ENCODE measurements at places on chromosomes 6 and 20.

DNA sequence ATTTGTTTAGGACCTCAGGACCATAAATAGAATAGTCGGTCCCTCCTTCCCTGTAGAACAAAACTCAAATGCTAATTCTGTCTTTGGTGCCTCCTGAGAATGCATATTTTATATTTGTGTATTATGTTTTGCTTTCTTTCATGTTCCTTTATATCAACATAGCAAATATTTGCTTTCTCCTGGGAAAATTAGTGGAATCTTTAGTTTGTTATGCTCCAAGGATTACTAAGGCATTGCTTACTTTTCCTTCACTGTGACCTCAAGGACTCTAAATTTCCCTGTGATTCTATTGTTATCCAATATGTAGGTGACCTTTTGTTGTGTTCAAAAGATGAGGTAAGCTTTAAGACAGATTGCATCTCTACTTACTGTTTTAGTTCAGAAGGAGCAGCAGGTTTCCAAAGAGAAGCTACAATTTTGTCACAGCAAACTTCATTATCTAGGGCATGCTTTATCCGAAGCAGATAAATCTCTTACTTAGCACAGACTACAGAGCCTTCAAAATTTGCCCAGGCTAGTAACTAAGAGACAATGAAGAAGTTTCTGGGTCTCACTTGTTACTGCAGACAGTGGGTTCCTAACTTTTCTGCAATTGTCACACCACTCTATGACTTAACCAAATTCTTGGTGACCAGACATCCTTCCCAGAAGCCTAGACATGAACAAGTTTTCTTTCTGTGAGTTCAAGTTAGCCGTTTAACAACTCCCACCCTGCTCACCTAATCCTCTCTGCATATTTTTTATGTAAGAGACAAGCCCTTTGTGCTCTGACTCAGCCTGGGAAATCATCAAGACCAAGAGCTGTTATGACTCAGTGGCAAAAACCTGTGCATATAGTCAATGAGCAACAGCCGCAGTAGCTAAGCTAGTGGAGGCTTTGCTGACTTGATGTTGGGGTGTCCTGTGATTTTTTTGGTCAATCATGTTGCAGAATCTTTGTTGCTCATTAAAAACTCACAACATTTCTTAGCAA lies 378.8 kb downstream of the QKI start:
- DNase-seq: no peak

DNA sequence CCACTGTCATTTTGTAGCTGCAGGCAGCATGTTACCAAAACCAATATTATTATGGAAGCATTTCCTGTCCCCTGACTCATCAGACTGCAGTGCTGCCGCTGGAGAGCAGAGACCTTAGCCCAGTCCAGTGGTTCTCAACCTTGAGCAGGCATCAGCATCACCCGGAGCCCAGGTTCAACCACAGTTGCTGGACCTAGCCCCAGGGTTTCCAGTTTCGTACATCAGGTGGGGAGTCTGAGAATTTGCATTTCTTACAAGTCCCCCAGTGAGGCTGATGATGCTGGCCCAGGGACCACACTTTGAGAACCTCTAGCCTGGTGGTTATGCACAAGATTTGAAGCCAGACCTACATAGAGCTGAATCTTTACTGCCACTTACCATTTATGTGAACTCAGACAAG lies 47.3 kb downstream of the LY86 start:
- DNase-seq: no peak

GRCh38 chr20:24332956-24333355 lies 136.5 kb upstream of the SYNDIG1 start:
- no peak for DNase-seq

GRCh38 chr20:33685328-33686099 lies 671 bp downstream of the E2F1 start:
- DNase-seq: peak; percentile 62

- no peak for DNase-seq
These were observed 368.0 kb downstream of the TBC1D32 start for GRCh38 chr6:120966321-120966720.

DNA sequence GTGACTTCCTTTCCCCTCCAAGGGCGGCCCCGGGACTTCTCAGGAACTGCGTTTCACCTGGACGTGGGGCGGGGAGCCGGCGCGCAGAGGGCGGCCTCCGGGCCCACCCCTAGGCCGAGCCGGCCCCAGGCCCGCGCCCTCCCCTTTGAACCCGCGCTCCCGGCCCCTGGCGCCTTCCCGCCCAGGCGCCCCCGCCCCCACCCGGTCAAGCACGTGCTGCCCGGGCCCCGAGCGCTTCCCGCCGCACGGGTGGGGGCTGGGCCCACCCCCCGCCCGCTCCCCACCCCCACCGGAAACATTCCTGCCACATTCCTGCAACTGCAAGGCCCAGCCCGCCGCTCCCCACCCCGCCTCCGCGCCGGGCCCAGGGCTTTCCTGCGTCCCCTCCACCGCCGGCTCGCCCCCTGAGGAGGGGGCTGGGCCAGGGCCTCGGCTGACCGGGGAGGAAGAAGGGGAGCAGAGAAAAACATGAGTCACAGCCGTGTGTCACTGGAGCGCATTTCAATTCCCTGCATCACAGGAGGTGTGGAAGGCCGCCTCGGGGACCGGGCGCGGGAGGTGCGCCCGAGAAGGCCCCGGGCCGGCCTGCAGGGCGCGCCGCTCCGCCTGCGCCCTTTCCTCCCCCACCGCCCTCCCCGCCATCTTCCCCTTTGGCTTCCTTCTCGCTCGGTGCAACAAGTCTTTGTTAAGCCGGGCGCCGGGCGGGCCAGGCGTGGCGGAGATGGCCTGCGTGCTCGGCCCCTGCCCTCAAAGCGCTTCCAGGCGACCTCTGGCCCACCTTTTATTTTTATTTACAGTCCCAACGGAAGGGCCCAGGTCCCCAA lies 1.2 kb upstream of the HMGA1 start:
- DNase-seq: peak; percentile 72

DNA sequence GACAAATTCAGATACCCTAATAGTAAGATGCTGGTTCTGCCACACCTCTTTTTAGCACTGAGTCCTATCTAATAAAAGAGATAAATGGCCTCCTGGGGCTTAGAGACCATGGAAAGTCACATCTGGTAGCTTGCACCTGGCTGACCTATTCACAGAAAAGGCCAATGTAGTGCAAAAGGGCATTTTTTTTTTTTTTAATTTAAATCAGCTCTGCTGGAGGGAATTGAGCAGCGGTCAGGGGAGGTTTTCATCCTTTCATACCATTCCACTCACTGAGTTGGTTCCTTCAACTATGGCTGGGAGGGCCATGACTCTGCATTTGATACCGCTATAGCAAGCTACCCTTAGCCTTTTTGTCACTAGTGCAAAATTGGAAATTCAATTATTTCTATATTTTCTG lies 20.1 kb upstream of the HS3ST5 start:
- DNase-seq: no peak

DNA sequence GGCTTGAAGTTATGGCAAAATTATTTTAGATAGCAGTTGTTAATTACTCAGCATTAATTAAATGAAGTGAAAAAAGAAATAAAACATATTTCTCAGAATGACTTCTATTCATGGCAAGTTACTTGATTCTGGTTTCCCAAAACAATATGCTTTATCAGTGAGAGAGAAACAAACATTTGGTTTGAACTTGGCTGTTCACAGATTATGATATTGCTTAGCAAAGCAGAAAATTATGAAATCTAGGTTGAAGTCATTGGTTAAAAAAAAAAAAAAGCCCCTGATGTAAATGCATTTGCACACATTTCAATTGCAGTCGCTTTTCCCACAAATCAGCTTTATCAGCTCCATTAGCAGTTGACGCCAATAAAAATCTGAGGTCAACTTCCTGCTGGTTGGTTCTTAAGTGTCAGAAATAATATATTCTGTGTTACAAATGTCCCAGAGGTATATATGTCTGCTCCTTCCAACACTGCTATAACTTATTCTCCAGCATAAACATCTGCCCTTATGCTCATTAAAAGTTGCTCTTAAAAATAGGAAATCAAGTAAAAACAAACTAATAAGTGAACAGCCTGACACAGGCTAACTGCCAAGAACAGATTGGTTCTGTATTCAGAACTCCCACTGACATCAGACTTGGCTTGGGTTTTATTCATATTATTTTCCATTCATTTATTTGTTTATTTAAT lies 275.4 kb downstream of the PHF3 start:
- no peak for DNase-seq

GRCh38 chr20:50611128-50611810 lies 80.1 kb downstream of the RIPOR3 start:
- no peak for DNase-seq

DNA sequence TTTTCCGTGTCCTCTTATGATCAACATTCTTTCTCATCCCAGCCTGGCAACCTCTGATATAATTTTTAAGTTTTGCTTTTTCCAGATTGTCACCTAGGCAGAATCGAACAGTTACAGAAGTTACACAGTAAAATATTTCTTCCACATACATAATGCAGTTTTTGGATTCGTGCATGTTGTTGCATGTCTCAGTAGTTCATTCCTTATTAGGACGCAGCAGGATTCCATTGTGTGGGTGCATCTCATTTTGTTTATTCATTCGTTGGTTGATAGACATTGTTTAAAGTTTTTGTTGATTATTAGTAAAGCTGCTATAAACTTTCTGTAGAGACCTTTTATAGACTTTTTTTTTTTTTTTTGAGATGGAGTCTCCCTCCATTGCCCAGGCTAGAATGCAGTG lies 284.3 kb upstream of the FERMT1 start:
- DNase-seq: no peak

DNA sequence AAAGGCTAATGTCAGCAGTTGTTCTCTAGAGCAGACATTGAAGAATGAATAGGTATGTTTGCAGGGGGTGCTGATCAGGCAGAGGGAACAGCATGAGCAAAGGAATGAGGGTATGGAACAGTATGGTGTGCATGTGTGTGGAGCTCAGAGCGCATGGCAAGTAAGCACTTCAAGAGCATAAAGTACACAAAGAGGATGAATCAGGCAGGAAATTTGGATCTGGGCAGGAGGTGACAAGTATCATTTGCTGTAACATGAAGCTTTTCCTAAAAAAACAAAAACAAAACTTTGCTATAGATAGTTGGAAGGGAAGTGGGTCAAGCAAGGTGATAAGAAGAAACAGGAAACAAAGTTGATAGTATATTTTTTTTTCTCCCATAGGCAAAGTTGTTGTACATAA lies 746.8 kb downstream of the HDGFL1 start:
- DNase-seq: no peak

GRCh38 chr6:20188630-20189075 lies 23.6 kb downstream of the MBOAT1 start:
- DNase-seq: no peak
